ENCODE measurements at places on chromosomes 3 and 15.

GRCh38 chr3:39260957-39261356 is 18.9 kb downstream of the CX3CR1 start:
- peaks cover 11% of the 10 kb centered on the region for H3K27me3 ChIP-seq
- no peaks in the 10 kb centered on the region for H3K36me3 ChIP-seq
- H3K27ac ChIP-seq, result no peak overlapping the region
- peak; percentile 33 for DNase-seq

DNA sequence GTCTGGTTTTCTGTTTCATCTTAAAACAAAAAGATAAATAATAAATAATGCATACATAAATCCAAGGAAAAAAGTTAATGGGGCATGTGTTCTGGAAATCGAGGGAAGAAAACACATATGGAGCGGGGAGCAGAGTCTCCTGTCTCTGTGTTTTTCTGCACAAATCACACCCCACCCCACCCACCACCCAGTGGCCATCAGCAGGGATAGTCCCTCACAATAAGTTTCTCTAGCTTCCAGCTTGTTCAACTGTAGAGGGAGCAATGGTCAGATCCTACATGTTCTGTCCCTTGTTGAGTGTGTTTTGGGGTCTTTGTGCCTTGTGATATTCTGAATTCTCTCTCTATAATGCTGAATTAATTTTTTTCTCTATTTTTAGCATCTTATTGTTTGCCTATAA is 26.8 kb upstream of the CHRNA7 start:
- no peaks in the 10 kb centered on the region for H3K4me1 ChIP-seq
- no peak for DNase-seq
- no peaks in the 10 kb centered on the region for H3K36me3 ChIP-seq
- no peak overlapping the region for H3K4me3 ChIP-seq
- H3K27ac ChIP-seq, result no peak overlapping the region

DNA sequence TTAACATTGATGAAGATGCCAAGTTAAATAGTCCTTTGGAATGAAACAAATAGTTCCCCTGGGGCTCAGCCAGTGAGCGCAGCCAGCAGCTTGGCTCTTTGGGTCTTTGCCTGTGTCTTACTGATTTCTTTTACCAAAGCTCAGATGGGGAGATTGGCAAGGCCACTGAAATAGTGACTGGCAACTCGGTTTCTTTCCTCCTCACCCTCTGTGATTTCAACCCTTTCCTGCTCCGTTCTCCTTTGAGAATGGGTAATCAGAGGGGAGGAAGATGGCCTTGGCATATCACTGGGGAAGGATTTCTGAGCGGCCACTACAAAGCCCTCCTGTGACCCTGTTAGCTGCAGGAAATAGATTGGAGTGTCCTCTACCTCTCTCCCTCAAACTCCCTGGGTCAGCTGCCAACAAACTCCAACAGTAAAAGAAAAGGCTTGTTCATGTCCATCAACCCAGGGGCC is 337.1 kb upstream of the LRRFIP2 start:
- no peak overlapping the region for H3K27ac ChIP-seq
- no peaks in the 10 kb centered on the region for H3K27me3 ChIP-seq
- no peaks in the 10 kb centered on the region for H3K36me3 ChIP-seq

- no peaks in the 10 kb centered on the region for H3K4me1 ChIP-seq
- no peak within 1 kb of the TSS for H3K27ac ChIP-seq
- H3K4me3 ChIP-seq, result no peak within 1 kb of the TSS
- no peaks in the 10 kb centered on the region for H3K36me3 ChIP-seq
- no peak for DNase-seq
Measured at GRCh38 chr15:26866298-26867199, at the start of gene GABRA5. Gene GABRA5 (plus strand): TSS chr15:26867062. CDS start chr15:26869249, 2,187 bp downstream.

- no peaks in the 10 kb centered on the region for H3K4me1 ChIP-seq
- DNase-seq, result no peak
- H3K27ac ChIP-seq, result no peak overlapping the region
- H3K36me3 ChIP-seq, result no peaks in the 10 kb centered on the region
- H3K4me3 ChIP-seq, result no peak overlapping the region
- H3K27me3 ChIP-seq, result no peaks in the 10 kb centered on the region
Measured at GRCh38 chr3:169008776-169009358, 654.6 kb downstream of the MECOM start.

DNA sequence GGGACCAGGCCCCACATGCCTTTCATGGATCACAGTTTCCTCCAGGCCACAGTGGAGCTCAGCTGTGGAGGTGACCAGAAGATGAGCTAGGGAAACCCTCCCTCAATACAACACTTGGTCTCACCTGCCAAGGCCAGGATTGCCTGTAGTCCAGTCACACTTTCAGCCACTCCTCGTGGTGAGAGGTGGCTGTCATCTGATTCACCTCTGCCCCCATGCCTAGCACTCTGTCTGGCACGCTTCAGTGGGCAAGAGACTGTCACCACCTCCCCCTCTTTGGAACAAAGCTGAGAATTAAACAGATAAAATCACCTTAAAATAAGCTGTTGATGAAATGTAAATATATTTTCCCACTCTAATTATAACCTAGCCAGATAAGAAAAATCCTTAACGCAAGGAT is 4.0 kb upstream of the IL17RD start:
- peaks cover 2% of the 10 kb centered on the region for H3K4me1 ChIP-seq
- DNase-seq, result no peak
- H3K27ac ChIP-seq, result no peak overlapping the region
- H3K27me3 ChIP-seq, result no peaks in the 10 kb centered on the region
- H3K4me3 ChIP-seq, result no peak overlapping the region
- H3K36me3 ChIP-seq, result no peaks in the 10 kb centered on the region

- no peaks in the 10 kb centered on the region for H3K36me3 ChIP-seq
- no peak overlapping the region for H3K4me3 ChIP-seq
- H3K27ac ChIP-seq, result no peak overlapping the region
- no peaks in the 10 kb centered on the region for H3K27me3 ChIP-seq
- DNase-seq, result no peak
- H3K4me1 ChIP-seq, result no peaks in the 10 kb centered on the region
Measured at GRCh38 chr3:129820587-129820986, 72.9 kb downstream of the TMCC1 start.

DNA sequence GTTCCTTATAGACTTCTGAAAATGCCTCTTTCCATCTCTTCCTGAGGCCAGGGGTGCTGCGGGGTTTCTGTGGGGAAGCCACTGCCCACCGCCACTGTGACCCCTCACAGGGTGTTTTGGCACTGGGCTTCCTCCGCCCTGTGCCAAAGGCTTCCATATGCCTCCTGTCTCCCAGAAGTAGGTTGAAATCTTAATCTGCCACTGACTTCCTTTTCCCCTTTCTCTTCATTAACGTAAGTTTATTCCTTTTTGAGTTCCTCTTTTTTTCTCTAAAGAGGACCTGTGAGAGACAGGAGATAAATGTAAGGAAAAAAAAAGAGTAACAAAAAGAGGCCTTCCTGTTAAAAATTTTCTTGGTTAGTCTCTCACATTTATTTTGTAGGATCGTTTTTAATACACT is 220.5 kb downstream of the CTNNB1 start:
- no peaks in the 10 kb centered on the region for H3K4me1 ChIP-seq
- DNase-seq, result no peak
- no peak overlapping the region for H3K4me3 ChIP-seq

DNA sequence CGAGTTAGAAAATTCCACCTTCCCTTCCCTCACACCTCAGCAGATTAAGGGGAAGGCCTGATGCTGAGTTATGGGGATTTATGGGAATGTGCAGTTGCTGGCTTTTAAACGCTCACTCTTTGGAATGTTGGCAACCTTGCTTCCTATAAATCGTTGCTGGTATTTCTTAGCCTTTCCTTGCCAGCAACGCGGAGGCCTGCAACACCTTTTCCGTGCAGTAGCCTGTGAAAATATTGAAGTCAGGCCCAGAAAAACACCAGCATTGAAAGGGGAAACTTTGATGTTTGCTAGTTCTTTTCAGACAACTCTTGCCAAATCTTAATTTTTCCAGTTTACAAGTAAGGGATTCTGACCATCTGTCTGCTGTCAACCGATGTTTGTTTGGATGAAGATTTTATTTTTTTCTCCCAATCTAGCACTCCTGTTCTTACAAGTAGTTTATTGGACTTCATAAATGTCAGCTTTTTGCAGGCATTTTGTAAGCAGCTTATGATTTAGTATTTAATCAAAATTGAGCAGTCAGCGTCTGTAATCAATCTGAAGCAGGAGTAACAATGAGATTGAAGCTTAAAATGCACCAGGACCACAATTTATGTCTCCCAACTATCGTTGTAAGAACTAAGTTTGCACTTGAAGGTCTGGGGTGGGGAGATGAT is 251.0 kb downstream of the RPLP1 start:
- H3K36me3 ChIP-seq, result no peaks in the 10 kb centered on the region
- H3K4me1 ChIP-seq, result peaks cover 5% of the 10 kb centered on the region
- no peak overlapping the region for H3K4me3 ChIP-seq
- H3K27ac ChIP-seq, result peak overlapping the region; percentile 63
- no peaks in the 10 kb centered on the region for H3K27me3 ChIP-seq

DNA sequence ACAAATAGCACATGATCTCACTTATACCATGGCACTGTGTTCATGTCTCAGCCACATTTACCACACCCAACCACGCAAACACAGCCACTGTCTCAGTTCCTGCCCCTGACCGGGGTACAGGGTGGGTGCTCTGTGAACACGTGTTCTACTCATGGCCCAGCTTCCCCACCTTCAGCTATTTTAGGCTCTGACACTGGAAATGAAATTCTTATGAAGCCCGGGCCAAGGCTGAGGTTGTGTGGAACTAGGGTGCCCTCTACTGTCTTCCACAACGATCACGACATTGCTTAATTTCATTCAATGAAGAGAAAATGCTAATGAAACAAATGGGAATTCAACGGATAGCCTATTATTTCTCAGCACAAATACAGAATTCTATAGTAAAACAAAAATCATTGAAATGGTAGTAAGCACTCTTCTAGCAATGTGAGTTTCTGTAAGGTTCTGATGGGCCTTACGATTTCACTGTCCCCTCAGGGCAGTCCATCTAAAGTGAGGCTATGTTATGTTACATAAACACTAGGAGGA is 2.1 kb upstream of the GABRA5 start:
- no peaks in the 10 kb centered on the region for H3K4me1 ChIP-seq
- H3K4me3 ChIP-seq, result no peak overlapping the region
- no peak overlapping the region for H3K27ac ChIP-seq
- no peaks in the 10 kb centered on the region for H3K36me3 ChIP-seq
- DNase-seq, result no peak

GRCh38 chr15:71784719-71785118 is 25.6 kb upstream of the NR2E3 start:
- no peak overlapping the region for H3K27ac ChIP-seq
- H3K4me1 ChIP-seq, result peaks cover 6% of the 10 kb centered on the region
- no peak for DNase-seq
- no peaks in the 10 kb centered on the region for H3K27me3 ChIP-seq
- no peak overlapping the region for H3K4me3 ChIP-seq

- DNase-seq, result no peak
- H3K36me3 ChIP-seq, result no peaks in the 10 kb centered on the region
- no peak overlapping the region for H3K4me3 ChIP-seq
- no peaks in the 10 kb centered on the region for H3K4me1 ChIP-seq
- H3K27me3 ChIP-seq, result no peaks in the 10 kb centered on the region
Measured at GRCh38 chr15:70012895-70013294, 84.8 kb downstream of the TLE3 start.

DNA sequence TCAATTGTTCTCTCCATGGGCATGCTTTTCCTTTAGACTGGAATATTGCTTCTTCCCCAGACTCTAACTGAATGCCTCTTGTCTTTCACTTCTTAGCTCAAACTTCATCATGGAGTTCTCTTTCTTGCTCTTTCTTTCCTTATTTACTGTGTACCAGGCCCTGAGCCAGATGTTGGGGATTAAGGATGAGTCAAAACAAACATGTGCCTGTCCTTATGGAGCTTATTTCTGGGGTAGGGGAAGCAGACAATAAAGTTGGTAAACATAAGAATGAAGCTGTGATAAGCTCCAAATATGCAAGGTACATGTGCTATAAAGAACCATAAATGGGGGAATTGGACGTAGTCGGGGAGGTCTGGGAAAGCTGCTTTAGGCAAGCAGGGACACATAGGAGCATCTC is 145.8 kb downstream of the ALDH1A2 start:
- H3K27me3 ChIP-seq, result no peaks in the 10 kb centered on the region
- DNase-seq, result no peak
- H3K36me3 ChIP-seq, result no peaks in the 10 kb centered on the region
- H3K4me1 ChIP-seq, result no peaks in the 10 kb centered on the region
- H3K27ac ChIP-seq, result no peak overlapping the region

GRCh38 chr3:131303848-131304247 is 77.7 kb upstream of the NUDT16 start:
- H3K36me3 ChIP-seq, result no peaks in the 10 kb centered on the region
- H3K27ac ChIP-seq, result no peak overlapping the region
- no peaks in the 10 kb centered on the region for H3K4me1 ChIP-seq
- H3K4me3 ChIP-seq, result no peak overlapping the region
